ENCODE measurements at places on chromosomes 5 and 9.

DNA sequence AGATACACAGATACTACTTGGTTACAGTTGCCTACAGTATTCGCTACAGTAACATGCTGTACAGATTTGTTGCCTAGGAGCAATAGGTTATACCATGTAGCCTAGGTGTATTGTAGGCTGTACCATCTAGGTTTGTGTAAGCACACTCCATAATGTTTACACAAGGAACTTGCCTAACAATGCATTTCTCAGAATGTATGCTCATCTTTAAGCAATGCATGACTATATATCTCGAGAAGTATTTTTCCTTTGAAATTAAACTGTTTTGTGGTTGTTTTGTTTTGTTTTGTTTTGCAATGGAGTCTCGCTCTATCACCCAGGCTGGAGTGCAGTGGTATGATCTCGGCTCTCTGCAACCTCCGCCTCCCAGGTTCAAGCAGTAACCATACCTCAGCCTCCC lies 25.3 kb downstream of the LRRC70 start:
- no peak for DNase-seq

- DNase-seq: no peak
Observed at GRCh38 chr5:20434786-20435185, 446.8 kb upstream of the CDH18 start.

DNA sequence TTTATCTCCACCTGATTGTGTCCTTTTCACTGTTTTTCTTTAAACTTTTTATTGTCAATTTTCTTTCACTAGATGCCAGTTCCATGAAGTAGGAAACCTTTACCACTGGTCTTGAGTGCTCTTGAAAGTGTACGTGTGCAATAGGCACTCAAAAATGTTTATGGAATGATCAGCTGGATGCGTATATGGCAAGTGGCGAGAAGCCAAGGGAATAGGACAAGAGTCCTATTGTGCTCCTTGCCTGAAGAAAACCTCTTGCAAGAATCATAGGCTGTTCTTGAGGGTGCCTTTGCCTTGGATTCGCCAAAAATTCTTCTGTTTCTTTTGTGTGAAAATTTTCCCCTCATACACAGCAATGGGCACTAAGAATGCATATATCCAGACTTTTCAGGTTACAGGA lies 97.7 kb downstream of the GHR start:
- DNase-seq: no peak

- DNase-seq: no peak
Observed at GRCh38 chr9:124452326-124452725, 2.1 kb downstream of the ADGRD2 start.

DNA sequence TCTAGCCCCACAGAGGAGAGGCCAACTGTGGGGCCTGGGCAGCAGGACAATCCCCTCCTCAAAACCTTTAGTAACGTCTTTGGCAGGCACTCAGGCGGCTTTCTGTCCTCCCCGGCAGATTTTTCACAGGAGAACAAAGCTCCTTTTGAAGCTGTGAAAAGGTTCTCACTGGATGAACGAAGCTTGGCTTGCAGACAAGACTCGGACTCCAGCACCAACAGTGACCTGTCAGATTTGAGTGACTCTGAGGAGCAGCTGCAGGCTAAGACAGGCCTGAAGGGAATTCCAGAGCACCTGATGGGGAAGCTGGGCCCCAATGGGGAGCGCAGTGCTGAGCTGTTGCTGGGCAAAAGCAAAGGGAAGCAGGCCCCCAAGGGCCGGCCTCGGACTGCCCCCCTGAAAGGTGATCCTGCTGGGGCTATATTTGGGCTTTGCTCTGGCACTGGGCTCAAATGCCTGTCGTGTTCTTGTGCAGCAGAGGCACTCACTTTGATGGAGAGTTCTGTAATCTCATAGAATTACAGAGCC lies 39.4 kb downstream of the KDM3B start:
- DNase-seq: no peak

GRCh38 chr5:40623480-40624420 lies 56.0 kb upstream of the PTGER4 start:
- no peak for DNase-seq

DNA sequence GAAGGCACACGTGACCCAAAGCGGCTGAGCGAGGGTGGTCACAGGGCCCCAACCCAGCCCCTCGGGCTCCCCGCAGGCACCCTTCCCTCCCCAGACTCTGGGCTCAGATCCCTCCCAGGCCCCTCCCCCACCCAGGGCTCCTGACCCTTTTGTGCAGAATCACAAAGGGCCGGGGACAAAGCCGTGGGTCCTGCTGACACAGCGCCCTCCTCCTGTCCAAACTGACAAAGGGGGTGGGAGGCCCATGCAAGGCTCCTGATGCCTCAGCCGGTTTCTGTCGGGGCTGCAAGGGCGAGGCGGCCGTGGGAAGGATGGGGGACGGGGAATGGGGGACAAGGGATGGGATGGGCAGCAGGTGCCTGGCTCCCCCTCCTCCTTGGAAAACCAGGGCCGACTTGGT lies 43.5 kb upstream of the UBAC1 start:
- DNase-seq: no peak

DNA sequence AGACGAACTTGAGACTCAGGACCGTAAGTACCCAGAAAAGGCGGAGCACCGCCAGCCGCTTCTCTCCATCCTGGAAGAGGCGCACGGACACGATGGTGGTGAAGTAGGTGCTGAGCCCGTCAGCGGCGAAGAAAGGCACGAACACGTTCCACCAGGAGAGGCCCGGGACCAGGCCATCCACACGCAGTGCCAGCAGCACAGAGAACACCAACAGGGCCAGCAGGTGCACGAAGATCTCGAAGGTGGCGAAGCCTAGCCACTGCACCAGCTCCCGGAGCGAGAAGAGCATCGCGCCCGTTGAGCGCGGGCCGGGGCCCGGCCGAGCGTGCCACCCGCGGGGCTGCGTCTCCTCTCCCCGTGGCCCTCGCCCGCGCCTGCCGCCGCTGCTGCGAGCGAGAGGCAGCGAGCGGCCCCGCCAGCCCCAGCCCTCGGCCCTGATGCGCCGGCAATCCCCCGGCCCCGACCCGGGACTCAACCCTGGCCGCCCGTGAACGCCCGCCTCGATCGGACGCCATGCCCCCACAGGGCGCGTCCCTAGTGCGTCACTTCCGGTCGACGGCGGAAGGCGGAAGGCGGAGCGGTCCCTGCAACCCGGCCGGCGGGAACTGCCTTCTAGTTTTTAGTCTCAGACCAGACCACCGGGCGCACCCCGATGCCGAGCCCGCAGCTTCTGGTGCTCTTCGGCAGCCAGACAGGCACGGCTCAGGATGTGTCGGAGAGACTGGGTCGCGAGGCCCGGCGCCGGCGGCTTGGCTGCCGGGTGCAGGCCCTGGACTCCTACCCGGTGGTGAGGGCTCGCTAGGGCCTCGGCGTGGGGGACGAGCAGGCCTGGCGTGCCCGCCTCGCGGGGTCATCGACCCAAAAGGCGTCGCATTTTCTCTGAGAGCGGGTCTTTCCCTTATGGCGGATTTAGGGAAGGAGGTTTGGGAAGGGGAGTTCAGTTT lies at the start of the genes NDOR1 and TMEM203:
Gene NDOR1 (plus strand): TSS at position 575 of the 944 bp plus-strand sequence. CDS start 78 bp downstream, at position 653.
Gene TMEM203 (minus strand): TSS at position 523 of the 944 bp plus-strand sequence. CDS start 234 bp downstream, at position 289.
- peak; percentile 86 for DNase-seq

- no peak for DNase-seq
Observed at GRCh38 chr9:77013932-77014596, 5.4 kb upstream of the FOXB2 start.

GRCh38 chr9:89413963-89414638 lies 83.8 kb downstream of the SEMA4D start:
- no peak for DNase-seq

DNA sequence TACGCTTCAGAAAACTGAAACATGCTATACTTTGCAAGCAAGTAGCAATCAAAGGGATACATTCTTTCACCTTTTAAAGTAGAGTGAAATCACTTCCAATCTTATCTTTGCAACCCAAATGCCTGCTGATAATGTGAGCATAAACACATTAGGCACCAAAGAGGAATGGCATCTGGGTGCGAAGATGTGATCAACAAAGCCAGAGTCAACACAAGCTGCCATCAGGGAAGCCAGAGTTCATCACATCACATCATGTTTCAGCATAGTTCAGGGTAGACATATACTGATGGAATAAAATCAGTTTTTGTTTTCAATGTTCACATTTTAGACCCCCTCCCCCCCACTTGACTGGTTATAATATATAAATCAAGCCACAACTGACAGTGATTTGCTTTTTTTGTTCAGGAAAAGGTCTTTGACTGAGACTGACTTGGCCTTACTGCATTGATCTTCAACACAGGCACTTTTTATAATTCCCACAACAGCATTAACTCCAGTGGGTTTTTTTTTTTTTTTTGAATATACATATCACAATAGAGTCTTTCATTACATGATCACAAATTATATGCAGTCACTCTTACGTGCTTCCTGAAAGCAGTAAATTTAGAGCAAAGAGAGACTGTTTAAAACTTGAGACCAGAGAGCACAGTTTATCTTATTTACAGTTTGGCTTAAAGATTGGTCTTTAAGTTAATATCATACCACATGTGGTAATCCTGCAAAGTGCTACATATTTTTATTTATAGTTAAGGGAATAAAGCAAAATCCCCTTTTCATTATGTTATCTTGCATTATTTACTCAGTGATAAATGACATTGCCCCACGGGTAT lies 20.3 kb downstream of the AOPEP start:
- no peak for DNase-seq

- DNase-seq: no peak
Observed at GRCh38 chr5:83726912-83727311, 6.3 kb upstream of the HAPLN1 start.

GRCh38 chr5:178415353-178415752 lies 174.8 kb downstream of the COL23A1 start:
- no peak for DNase-seq

GRCh38 chr9:115524453-115525059 lies 406.6 kb upstream of the TNC start:
- no peak for DNase-seq

GRCh38 chr5:442335-443238 lies at the start of gene EXOC3:
Gene EXOC3 (plus strand): TSS chr5:443176. CDS start chr5:446206, 3,030 bp downstream.
- peak; percentile 30 for DNase-seq

DNA sequence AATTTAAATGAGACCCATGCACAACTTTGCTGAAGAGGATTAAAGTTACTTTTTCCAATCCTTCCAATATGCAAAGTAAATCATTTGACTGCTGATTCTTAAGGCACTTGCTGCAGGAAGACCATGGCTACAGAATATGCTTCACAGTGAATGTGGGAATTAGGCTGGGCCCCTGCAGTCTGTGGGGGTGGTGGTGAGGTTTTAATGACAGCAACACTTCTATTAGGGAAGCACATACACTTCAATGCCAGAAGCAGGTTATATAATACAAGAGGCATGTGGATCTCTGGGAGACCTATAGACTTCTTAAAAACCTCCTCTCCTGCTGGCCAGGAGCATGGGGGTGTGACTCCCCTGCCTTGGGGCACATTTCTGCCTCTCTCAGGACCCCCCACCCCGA lies 124.5 kb upstream of the KLF9 start:
- DNase-seq: no peak

- no peak for DNase-seq
Observed at GRCh38 chr5:133377736-133378135, 234.6 kb downstream of the FSTL4 start.

GRCh38 chr5:51860532-51861018 lies 477.3 kb downstream of the ISL1 start:
- no peak for DNase-seq

- no peak for DNase-seq
Observed at GRCh38 chr5:76579166-76579937, 43.9 kb downstream of the F2RL2 start.

GRCh38 chr9:129027685-129028191 lies 393 bp downstream of the SH3GLB2 start:
- DNase-seq: peak; percentile 9

DNA sequence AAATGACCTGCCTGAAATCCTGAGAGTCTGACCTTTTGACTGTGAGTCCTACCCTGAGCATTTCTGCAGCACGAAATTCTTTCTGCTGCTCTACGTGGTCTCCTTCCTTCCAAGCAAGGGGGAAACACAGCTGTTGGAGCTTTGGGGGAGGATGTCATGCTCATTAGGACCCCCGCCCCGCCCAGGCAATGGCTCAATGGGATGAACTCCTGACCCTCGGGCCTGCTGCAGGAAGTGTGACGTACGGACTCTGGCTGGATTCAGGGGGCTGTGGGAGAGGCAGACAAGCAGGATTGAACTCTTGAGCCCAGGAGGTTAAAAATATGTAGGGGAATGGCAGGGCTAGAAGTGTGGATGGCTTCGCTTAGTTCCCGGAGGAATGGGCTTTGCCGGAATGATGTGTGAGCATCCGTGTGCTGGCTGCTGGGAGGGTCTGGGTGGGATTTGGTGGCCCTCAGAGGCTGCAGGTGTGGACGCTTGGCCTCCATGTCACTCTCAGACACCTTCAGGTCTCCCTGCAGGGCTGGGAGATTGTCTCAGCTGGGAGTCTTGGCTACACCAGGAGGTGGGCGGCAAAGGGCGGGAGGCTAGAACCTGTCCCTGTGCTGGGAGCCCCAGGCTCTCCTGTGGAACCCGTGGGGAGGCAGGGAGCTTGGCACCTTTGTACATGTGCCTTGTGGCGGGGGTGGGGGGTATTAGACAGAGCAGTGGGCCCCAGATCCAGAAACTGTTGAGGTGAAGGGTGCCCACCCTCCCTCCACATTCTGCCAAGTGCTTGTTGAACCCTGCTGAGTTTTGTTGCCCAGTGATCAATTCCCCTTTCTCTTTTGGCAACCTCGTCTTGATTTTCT lies 26.3 kb downstream of the STC2 start:
- DNase-seq: no peak

DNA sequence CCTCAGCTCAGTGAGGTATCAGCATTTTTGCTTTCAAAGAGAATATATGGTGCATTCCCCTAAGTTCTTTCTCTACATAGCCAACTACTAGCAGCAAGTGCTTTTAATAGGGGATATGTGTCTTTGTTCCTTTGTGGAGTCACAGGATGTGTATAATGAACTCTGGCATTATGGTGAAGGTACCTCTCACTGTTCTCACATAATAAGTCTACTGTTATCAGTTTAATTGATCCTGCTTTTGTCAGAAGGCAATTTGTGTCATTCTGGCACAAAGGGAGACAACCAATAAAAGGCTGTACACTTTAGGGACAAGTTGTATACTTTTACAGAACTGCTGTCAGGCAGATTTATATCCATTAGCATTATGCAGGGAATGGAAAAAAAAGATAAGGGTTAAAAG lies 531.4 kb upstream of the RIOK2 start:
- no peak for DNase-seq

- no peak for DNase-seq
Observed at GRCh38 chr5:368183-369084, 46.9 kb downstream of the AHRR start.

DNA sequence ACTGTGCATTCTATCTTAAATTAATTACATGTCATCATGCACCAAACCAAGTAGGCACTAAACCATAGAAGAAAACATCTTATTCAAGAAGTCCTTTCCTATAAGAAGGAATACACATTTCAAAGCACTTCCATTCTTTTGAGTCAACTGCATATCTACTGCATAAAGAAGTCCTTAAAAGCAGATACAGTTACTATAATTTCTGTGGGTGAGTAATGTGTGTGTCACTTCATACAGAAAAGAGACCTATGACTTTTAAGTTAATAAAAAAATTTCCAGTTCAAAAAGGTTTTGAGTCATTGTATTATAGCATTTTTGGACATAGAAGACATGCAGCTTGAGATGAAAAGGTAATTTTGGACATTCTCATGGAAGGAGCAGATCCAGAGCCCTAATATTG lies 125.0 kb downstream of the DTWD2 start:
- DNase-seq: no peak
